Mesendoderm (in vitro differentiated cells): ENCODE measurements at places on chromosomes 11 and 22.
A peak's percentile ranks its signal among the peaks of the same experiment; 100 is the strongest.

DNA sequence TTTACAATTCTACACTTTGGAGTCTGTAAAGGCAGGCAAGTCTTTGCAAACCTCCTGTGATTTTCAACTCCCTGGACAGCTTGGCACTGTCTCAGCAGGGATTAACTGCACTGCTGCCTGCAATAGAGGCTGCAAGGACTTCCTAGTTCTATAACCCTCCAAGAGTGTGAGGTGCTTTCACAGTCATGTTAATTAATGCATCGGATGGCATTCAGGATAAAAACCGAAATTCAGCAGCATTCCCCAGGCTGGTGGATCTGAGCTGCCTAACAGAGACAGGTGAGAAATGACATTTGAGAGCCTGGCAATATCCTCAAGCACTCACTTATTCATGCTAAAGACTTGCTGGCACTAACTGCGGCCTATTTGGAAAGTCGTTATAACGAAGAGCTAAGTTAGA, 85.0 kb downstream of the LARGE1 start:
- peak; percentile 48 for DNase-seq

DNA sequence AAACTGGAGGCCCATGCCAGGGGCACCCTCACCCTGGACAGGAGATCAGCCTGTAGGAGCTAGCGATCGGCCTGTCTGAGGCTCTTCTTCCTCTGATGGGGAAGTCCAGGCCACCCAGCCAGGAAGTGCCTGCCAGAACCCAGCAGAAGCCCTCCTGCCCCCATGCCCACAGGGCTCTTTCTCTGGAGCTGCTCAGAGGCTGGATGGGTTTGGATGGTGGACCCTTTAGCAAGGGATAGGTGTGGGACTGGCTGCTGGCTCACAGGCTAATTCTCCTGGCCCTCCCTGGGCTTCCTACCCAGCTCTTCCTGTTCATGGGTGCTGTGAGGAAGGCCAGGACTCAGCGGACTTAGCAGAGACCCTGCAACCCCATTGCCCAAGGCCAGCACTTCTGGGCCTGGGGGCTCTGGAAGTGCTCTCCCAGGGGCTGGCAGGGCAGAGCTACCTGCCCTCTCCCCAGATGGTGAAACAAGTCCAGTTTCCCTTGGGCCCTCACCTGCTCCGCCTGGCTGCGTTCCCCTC, 7.6 kb downstream of the FXYD2 start:
- no peak for DNase-seq

GRCh38 chr22:39264349-39265038, 19.7 kb upstream of the PDGFB start:
- no peak for DNase-seq

DNA sequence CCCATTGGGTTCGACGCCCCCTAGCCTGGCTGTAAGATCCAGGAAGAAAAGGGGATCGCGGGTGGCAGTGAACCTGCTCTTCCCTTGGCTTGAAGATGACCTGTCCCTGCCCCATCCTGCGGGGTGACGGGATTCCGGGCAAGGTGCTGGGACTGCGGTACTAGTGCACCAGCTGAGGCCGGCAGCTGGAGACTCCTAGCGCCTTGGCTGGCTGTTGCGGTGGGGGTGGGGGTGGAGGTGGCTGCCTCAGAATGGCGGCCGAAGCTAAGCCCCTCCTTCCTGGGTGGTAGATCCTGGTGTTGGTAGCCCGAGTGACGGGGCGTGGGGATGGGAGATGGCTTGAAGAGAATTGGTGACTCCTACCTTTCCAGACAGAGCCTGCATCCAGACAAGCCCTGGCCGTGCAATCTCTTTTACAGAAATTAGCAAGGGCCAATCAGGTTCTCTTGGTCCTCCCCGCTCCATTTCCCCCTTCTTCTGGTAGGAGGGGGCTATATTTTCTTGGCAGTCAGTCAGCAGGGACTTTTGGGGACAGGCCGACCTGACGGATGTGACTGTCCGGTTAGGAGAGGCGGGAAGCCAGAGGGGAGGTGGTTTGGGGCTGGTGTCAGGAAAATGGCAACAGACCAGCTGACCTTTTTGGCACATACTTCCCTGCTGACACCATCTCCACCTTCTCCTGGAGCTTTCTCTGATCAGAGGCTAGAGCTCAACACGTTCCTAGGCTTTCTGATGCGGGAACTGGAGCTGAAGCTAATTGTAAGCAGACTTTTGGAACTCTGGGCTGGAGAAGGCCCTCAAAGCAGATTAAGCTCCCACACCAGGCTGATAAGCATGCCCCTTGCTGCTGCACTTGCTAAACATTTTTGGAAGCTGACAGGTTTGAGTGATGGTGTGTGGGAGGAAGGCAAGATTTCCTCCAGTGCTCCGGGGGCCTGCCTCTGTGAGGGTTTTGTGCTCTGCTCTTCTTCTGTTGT, 2.0 kb downstream of the NAV2 start:
- DNase-seq, result peak; percentile 50

DNA sequence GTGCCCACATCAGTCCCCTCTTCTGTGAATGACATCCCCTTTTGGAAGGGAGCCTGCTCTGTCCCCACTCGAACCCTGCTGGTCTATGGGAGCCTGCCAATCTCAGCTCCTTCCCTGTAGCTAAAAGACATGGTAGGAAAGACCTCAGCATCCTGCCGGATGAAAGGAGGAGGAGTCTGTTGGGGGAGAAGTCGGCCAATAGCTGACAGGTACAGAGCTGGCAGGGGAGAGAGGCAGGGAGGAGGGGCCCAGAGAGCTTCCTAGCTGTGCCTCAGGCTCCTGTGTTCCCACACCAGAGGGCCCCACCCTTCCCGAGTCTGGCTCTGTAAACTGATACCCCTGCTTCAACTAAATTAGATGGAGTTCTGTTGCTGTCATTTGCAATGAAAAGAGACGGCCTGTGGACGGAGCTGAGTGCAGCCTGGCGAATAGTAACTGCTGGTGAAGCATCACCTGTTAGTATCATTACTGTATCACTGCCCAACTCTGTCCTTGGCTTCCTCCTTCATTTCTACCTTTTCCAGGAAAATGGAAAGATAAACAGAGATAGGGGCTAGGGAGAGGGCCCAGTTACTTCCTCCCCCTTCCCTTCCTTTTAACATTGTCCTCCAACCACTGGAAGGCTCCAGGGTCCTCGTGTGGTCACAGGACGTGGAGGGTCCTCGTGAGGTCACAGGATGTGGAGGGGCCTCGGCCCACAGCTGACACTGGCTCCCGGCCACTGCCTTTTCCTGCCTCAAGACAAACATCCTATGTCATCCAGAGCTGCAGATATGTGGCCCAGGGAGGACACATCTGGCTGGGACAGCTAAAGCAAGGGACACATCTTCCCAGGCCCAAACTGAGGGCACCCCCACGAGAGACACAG, 15.1 kb downstream of the FXYD6 start:
- peak; percentile 91 for DNase-seq

- DNase-seq, result no peak
Measured at GRCh38 chr22:30843245-30843644, 125.3 kb downstream of the MORC2 start.

DNA sequence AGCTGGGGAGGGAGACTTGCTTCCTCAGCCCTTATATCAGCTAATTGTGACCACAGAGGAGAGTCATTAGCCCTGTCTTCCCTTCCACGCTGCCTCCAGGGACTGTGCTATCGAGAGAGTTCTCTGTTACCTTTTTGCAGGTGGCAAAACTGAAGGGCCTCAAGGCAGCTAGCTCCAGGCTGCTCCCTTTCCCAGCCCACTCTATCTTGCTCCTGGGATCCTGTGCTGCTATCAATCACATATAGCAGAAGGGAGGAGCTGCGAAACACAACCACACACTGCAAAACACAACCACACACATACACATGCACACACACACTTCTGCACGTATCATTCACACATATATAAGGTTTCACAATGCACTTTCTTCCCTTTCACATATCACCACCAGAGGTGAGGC, 205.3 kb upstream of the MTNR1B start:
- DNase-seq, result no peak

DNA sequence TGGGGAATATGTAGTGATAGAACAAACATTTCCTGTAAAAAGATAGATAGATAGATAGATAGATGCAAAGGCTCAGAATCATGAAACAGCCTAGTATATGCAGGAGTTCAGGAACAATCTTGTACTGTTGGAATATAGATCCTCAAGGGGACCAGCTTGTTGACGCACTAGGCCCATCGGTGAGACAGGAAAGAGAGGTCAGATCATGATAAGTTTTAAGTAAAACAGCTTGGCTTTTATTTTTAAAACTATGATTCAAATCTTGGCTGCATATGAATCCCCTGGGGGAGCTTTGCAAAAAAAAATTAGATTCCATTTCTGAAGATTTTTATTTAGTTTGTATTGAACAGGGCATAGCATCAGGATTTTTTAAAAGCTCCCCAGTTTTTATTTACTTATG, 185.8 kb downstream of the TRPC6 start:
- no peak for DNase-seq

GRCh38 chr11:108727665-108728064, 62.8 kb downstream of the DDX10 start:
- DNase-seq, result no peak

DNA sequence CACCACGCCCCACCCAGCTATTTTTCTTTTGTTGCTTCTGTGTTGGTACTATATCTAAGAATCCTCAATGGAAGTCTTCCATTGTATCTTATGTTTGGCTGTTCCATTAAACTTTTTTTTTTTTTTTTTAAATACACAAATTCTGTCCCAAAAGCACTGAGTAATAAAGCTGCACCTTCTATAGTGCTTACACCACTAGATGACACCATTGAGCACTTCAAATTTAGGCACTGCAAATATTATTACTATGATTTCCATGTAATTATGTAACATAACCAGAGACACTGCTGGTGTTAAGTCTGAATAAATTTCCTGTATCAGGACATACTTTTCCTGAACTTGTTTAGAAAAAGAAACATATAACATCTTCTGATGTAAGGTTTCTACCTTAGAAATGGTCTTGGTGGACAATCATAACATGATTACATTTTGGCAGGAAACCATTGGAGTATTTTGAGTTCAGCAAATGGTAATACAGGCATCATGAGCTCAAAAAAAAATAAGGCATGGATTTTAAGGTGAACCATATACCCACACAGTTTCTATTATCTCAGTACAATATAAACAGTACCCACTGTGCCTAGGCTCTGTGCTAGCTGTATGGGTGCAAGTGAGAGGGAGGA, 110.5 kb downstream of the ATG16L2 start:
- peak; percentile 7 for DNase-seq

GRCh38 chr22:49534386-49534785, 293.3 kb downstream of the BRD1 start:
- DNase-seq, result no peak

DNA sequence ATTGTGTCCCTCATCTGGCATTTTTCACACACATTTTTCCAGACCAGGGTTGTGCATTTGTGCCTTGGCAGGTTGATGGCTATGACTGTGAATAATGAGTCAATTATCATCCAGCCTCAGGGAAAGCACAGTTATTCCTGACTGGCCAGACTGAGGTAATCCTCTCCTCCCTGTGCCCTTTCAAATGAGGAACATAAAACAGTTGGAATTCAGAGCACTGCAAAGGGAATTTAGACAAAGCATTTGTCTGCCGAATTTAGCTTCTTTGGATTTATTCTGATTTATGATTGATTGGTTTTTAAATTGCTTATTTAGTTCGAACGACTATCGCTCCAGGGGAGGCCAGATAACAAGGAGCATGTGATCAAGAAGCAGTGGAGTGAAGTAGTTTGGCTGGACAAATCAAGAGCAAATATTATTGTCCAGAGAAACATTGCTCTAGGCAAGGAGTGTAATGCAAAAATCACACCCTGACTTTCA, 30.8 kb upstream of the RAG2 start:
- DNase-seq, result no peak

DNA sequence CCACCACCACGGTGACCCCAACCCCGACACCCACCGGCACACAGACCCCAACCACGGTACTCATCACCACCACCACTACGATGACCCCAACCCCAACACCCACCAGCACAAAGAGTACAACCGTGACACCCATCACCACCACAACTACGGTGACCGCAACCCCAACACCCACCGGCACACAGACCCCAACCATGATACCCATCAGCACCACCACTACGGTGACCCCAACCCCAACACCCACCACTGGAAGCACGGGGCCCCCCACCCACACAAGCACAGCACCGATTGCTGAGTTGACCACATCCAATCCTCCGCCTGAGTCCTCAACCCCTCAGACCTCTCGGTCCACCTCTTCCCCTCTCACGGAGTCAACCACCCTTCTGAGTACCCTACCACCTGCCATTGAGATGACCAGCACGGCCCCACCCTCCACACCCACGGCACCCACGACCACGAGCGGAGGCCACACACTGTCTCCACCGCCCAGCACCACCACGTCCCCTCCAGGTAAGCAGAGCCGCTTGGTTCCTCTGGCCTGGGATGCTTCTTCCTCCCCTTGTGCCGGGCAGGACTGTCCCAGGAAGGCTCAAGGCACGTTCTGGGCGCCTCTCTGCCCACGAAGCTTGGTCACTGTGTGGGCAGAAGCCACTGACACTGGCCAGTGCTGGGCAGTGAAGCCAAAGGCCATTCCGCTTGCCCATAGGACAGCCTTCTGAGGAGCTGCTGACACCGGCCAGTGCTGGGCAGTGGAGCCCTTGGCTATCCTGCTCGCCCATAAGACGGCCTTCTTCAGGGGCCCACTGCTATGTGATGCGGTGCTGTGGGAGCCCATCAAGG, 25.1 kb downstream of the MUC2 start:
- DNase-seq, result no peak

GRCh38 chr11:44622721-44623258, 57.3 kb downstream of the CD82 start:
- no peak for DNase-seq
